ENCODE measurements at places on chromosomes 1 and 21.

DNA sequence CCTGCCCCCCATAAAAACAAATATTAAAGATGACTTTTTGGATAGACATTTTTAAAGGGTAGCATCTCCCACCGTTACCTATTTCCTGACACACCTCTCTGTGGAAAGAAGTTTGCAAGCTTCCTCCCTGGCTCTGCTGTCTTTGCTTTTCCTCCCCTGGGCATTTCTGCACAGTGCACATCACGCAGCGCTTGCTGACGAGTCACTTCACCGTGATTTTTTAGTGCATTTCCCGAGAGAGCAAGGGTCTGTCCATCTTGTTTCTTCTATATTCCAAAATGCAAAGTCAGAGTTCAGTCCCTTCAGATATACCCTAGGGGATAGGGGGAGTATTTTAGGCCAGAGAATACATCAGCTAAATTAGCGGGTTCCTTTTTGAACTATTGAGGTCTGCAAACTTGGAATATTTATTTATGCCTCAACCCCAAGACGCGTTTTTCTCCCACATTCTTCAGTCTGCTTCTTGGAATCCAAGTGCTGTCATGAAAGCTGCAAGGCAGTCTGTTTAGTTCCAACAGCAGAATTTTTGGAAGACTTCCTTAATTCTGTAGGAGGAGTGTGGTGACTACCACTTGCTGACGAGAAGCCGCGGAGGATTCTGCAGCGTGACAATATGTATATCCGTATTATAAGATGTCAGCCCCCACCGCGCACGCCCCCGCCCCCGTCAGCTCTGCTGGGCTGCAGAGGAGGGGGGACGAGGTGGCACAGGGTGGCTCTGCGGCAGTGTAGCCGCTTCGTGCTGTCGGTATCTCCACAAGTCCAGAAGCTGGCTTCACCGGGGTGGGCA, 22.4 kb downstream of the SMYD2 start:
- DNase-seq = no peak

DNA sequence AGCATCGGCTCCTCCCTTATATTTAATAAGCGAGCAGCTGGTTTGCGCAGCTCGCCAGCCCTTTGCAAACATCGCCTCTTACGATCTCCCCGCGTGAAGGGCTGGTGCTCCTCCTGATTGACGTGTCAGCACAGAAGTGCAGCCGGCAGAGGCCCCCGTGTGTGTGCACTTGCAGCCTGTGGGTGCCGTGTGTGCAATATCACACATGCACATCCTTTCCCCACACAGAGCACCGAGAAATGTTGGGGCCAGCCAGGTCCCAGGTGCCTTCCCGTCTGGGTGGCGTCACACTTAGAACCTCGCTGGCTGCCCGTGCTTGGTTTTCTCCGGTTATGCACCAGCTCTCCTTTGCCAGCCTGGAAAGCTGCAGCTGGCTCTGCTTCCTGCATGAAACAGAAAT, 126.6 kb upstream of the AJAP1 start:
- DNase-seq = no peak

- no peak for DNase-seq
Observed at GRCh38 chr1:15799928-15800835, 7.3 kb downstream of the UQCRHL start.

- no peak for DNase-seq
Observed at GRCh38 chr1:31712068-31712467, 8.3 kb upstream of the COL16A1 start.

GRCh38 chr1:33429332-33429731, 1.6 kb downstream of the PHC2 start:
- DNase-seq = no peak

- no peak for DNase-seq
Observed at GRCh38 chr21:29075706-29076466, 2.4 kb upstream of the CCT8 start.
